ENCODE measurements at places on chromosomes 11 and 22.

- no peak for DNase-seq
These were observed 2.8 kb upstream of the TRIM3 start for GRCh38 chr11:6476571-6476970.

DNA sequence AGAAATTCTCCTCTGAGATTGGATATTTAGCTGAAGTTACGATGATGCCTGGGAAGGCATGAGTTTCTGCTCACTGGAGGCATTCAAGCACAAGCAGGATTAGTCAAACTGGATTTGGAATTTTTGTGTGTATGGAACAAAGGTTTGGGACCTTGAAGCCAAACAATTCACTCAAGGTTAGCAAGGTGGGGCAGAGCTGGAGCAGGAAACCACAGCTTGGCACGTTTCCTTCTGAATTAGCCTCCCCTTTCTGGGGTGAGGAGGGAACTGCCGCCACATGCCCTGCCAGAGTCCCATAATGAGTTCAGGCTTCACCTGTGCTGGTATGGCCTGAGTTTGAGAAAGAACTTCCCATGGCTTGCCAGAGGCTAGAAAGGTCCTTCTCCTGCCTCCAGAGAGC lies 50.9 kb upstream of the RRAS2 start:
- DNase-seq: no peak

- DNase-seq: no peak
These were observed 83.9 kb downstream of the ZC3H12C start for GRCh38 chr11:110177086-110177456.

DNA sequence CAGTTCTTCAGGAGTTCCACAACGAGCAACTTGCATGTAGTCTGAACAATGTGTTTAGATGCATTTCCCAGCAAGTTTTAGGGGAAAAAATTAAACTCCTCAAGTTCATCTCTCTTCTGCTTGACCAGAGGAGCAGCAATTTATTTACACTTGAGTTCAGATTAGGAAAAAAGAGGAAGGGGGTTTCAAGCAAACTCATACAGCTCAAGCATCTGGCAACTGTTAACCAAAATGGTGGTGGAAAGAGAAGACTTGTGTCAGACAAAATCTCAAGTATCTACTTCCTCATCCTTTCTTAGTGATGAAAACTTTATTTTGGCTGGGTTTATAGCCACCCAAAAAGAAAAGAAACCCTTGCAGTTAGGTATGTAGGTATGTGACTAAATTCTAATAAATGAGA lies 29.1 kb upstream of the PICALM start:
- DNase-seq: no peak

DNA sequence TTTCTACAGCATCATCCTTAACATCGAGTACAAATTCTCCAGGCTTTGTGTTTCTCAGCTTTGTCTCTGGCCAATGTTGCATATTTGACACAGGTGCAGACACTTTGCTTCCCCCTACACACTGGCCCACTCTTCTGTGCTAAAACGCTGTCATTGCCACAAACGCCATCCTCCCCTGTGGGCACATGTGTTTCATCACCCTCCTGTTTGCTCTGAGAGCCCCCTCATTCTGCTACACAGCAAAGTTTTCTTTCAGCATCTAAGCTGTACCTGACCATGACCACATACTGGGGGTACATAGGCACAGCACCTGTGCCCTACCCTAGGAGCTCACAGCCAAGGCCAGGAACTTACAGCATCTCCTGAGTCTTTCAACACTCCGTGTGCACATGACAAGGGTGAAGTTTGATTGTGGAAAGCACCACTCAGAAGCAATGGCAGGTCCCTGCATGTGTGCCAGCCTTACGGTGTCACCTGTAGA lies 7.9 kb upstream of the IGLL5 start:
- no peak for DNase-seq

- DNase-seq: no peak
These were observed 639.3 kb upstream of the KIRREL3 start for GRCh38 chr11:127639916-127640315.

- DNase-seq: no peak
These were observed 12.7 kb downstream of the MED15 start for GRCh38 chr22:20520093-20520511.

DNA sequence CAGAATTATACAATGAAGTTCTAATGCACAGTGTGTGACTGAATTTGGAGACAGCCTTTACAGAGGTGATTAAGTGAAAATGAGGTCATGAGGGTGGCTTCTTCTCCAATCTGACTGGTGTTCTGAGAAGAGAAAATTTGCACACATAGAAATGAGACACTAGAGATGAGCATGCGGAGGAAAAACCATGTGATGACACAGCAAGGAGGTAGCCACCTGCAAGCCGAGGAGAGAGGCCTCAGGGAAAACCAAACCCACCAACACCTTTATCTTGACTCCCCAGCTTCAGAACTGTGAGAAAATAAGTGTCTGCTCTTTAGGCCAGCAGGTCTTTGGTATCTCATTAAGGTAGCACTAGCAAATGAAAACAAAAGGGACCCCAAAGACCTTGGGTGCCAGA lies 93.2 kb downstream of the GGTLC2 start:
- DNase-seq: no peak

GRCh38 chr22:23862103-23862502 lies 4.4 kb downstream of the SLC2A11 start:
- DNase-seq: peak; percentile 19

DNA sequence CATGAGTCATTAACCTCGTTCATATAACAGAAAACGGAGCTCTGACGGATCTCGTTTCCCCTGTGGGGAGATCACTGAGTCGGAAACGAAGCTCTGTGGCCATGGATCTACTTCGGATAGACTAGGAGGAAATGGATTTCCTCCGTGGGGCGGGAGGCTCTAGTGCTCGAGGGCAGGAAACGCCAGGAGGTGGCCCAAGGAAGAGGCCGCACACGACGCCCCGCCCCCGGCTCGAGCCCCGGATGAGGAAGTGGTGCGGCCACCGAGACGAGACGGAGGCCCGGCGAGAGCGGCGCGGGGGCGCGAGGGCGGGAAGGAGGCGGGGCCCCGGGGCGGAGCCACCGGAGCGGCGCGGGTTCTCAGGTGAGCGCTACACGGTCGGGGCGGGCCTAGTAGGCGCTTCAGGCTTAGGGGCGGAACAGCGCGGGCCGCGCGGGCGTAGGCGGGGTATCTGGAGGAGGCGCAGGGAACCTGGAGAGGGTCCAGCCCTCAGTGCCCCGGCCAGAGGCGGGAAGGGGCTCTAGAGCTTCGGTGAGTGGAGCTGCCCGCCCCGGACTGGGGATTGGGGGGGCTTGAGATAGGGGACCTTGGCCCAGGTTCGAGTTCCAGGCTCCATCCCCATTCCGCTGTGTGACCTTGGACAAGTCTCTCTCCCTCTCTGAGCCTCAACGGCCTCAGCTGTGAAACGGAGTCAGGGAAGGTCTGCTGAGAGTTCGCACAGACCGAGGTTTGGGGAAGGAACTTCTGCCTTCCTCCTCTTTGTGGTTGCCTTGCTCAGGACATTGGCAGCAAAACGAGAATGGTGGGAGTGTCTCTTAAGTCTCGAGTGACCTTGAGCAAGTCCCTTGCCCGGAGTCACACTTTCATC lies at the start of gene DEPDC5:
Gene DEPDC5 (plus strand): TSS at position 386 of the 868 bp plus-strand sequence. CDS start 903 bp downstream, outside the sequence.
- peak; percentile 94 for DNase-seq

GRCh38 chr11:88680806-88681205 lies 343.3 kb upstream of the CTSC start:
- DNase-seq: no peak

DNA sequence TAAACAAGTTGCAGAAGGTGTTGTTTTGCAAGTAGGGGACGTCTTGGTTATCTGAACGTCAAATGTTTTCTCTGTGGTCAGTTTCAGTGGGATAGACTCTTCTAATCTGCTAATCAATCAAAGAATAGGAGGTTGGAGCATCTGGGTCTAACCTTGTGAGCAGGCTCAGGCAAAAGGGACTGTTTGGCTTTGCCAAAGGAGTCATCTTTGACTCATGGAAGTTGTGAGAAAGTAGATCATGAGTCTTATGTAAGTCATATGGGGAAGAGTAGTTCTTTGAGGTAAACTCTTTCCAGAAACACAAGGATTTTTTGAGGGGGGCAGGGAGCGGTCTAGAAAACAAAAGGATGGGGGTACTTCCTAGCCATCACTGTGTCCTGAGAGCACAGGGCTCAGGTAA lies 27.1 kb upstream of the TOP3B start:
- no peak for DNase-seq

DNA sequence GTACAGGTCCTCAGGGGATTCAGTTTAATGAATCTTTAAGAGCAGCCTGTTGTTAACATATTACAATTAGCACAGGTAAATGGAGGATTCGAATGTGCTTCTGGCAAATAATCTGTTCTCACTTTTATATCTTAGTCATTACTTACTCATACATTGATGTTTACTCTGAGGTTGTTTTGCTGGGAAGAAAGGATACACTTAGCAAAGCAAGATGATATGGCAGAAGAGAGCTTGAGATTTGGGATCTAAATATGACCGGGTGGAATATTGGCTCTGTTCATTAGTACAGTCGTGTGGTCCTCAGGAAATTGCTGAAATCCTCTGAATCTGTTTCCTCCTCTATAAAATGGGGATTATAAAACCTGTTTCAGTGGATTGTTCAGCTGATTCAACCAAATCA lies 59.7 kb downstream of the SPON1 start:
- no peak for DNase-seq

DNA sequence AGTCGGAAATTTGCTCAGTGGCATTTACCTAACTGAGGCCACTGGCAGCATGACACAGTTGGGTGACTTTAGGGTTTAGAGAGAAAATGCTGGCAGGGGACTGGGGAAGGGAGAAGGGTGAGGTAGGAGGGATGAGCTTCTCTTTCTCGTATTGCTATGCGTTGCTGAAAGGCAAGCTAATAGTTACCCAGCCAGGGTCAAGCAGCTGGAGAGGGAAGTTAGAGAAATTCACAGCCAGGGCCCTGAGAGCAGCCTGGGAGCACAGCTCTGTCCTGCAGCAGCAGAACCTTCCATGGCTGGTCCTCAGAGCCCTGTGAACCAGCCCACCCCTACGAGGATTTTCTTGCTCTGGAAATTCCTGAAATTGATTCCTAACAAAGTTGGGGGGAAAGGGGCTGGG lies 679.6 kb downstream of the NTM start:
- no peak for DNase-seq

DNA sequence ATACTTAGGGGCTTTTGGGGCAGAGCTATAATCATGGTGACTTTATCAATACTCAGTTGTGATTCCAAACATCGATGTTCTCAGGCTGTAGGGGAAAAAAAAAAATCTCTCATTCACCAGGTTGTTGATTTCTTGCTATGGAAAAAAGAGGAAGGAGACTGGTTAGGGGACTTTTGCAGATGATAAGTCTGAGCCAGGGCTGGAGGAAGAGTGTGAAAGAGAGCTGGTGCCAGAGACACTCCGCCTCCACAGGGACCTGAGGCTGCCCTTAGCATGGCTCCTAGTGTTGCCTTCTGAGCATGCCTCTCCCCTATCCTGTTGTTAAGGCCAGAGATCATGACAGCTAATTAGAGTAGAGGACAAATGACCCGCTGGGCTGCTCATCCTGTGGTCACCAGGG lies 16.9 kb downstream of the UPB1 start:
- DNase-seq: no peak

GRCh38 chr11:79244798-79245197 lies 196.0 kb downstream of the TENM4 start:
- DNase-seq: no peak

- no peak for DNase-seq
These were observed 366.8 kb upstream of the CCDC179 start for GRCh38 chr11:23227078-23227445.

- no peak for DNase-seq
These were observed 82.1 kb downstream of the CECR2 start for GRCh38 chr22:17451316-17451715.

DNA sequence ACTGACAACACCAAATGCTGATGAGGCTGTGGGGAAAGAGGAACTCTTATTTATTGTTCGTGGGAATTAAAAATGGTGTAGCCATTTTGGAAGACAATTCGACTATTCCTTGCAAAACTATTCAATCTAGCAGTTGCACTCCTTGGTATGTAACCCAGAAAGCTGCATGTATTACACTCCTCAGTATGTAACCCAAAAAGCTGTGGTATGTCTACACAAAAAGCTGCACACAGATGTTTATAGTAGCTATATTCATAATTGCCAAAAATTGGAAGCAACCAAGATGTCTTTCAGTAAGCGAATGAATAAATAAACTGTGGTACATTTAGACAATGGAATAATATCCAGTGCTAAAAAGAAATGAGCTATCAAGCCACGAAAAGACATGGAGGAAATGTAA lies 4.9 kb downstream of the NNMT start:
- DNase-seq: no peak

DNA sequence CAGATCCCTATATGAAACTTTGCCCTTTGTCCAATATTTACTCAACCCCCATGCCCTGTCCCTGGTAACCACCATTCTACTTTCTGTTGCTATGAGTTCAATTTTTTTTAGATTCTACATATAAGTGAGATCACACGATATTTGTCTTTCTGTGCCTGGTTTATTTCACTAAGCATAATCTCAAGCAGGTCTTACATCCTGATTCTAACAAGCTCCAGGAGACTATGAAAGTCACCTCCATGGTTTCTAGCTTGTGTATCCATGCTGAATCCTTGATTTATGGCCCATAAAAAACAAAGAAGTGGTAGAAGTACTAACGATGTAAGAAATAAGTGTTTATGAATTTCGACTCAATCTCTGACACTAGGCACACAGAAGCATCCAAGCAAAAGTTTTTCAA lies 68.0 kb downstream of the OR5AK2 start:
- DNase-seq: no peak

DNA sequence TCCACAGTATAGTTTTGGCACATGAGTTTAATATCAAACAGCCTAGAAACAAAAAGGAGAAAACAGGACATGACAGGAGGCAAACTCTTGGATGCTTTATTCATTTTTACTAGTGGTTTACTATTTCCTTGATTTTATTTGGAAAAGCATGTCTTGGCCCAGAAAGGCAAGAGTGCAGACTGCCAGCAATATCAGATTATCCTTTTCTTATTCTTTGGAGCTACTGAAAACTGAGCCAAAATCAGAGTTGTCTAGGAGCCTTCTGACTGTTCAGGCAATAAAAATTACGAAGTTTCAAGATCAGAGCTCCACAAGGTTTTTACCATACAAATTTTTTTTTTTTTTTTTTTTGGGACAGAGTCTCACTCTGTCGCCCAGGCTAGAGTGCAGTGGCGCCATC lies 16.0 kb downstream of the CELF1 start:
- DNase-seq: no peak

- no peak for DNase-seq
These were observed 33.2 kb upstream of the CCDC89 start for GRCh38 chr11:85718991-85719807.

DNA sequence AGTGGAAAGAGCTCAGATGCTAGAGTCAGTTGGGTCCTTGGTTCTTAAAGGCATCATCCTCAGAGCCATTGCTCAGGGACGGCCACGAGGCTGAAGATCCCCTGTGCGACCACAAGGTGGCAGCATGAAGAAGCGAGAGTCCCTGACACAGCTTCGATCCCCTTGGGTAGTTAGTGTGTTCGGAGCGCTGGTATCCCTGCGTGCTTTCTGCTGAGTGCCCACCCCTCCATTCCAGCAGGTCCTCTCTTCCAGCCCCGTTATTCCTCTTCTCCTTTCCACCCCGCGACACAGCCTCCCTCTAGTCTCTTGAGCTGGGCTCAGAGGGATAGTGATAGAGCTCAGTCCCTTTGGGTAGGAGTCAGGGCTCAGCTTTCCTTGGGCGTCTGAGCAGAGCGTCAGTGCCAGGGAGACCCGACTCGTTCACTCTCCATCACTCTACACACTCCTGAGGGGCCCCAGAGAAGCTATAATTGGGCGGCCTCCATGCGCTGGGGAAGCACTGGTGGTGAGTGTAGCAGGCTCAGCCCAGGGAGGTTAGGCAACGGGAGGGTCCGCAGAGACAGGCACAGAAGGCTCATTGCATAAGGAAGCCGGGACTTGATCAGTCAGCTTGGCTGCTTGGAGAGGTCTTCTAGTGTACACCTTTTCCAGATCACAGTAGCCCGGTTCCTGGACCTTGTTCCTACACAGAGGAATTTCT lies at the start of gene OR51D1:
Gene OR51D1 (plus strand): TSS at position 516 of the 700 bp plus-strand sequence. CDS start 2,314 bp downstream, outside the sequence.
- peak; percentile 85 for DNase-seq

- DNase-seq: no peak
These were observed 95.0 kb downstream of the ARHGAP8 start for GRCh38 chr22:44847380-44847779.
